ENCODE measurements at places on chromosomes 1 and 21.

GRCh38 chr1:150568594-150568966 is 10.8 kb downstream of the MCL1 start:
- no peak for DNase-seq

- no peak for DNase-seq
Observed at GRCh38 chr1:34444516-34444915, 267.8 kb downstream of the C1orf94 start.

GRCh38 chr1:154862907-154863306 is 7.2 kb downstream of the KCNN3 start:
- DNase-seq: no peak

DNA sequence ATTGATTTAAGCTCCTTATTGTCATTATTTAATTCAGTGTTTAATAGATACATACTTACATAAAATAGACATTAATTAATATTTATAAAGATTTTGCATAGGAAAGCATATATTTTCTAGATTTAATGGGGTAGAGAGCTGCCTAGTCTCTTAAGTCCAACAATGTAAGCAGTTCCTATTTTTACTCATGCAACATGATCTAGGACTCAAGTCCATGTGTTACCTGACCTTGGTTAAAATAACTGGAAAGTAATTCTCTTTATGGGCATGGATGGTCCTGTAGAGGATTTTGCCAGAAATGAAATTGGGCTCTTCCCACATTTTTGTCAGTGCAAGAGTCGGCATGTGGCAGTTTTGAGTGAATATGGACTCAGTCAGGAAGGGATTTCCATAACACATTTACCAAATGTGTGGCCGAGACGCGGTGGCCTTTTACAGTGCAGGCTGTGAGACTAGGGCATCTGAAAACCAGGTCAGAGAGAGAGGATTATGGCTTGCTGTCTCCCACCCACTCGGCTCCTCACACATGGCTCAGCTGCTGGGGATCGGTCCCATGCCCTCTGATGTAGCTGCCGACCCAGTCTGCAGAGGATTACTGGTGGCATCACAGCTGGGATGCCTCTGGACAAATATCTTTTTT is 6.2 kb upstream of the KIF1B start:
- no peak for DNase-seq

- no peak for DNase-seq
Observed at GRCh38 chr1:244085891-244086290, 34.8 kb downstream of the ZBTB18 start.

DNA sequence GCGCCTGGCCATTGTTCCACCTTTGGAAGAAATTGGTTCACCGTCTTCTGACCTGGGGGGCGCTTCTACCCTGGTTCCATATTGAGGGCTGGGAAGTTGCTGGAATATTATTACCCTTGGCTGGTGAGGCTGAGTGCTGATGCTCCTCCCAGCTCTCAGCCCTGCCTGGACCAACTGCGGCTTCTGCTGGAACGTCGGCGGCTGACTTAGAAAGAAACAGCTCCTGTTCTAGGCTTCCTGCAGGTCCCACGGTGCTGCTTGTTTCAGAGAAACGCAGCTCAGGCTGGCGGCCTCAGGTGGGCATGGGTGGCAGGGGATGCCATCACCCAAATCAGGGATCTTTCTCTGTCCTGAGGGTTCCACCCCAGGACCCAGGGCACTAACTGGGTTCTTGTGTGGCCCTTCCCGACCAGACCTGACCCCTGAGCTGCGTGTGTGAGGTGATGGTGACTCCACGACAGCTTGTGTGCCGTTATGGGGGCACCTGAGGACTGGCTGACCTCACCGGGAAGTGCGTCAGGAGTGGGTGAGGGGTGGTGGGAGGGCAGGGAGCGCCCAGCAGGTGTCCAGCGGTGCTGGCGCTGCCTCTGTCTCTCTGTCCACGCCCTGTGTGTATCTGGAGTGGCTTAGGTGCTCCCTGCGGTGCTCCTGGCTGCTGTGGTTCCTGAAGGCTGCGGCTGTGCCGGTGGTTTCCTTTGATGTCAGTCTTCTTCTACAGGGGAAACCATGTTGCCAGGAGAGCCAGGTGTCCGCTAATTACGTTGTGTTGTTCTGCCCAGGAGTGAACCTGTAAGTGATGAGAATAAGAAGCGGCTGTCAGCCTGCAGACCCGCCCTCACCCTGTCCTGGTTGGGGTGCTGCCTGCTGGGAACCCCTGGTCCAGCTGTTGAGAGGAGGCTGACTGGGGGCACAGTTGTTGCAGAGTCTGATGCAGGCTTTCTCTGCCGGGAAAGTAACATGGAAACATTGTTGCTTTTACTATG is 8.9 kb downstream of the SKI start:
- peak; percentile 46 for DNase-seq

- DNase-seq: no peak
Observed at GRCh38 chr1:39047374-39048229, 21.5 kb downstream of the NDUFS5 start.

GRCh38 chr1:166152978-166153377 is 13.8 kb downstream of the FAM78B start:
- no peak for DNase-seq
